Suppressor macrophage treated with lipopolysaccharide for 4 hours (primary cell): ENCODE measurements at places on chromosomes 6 and 20.

DNA sequence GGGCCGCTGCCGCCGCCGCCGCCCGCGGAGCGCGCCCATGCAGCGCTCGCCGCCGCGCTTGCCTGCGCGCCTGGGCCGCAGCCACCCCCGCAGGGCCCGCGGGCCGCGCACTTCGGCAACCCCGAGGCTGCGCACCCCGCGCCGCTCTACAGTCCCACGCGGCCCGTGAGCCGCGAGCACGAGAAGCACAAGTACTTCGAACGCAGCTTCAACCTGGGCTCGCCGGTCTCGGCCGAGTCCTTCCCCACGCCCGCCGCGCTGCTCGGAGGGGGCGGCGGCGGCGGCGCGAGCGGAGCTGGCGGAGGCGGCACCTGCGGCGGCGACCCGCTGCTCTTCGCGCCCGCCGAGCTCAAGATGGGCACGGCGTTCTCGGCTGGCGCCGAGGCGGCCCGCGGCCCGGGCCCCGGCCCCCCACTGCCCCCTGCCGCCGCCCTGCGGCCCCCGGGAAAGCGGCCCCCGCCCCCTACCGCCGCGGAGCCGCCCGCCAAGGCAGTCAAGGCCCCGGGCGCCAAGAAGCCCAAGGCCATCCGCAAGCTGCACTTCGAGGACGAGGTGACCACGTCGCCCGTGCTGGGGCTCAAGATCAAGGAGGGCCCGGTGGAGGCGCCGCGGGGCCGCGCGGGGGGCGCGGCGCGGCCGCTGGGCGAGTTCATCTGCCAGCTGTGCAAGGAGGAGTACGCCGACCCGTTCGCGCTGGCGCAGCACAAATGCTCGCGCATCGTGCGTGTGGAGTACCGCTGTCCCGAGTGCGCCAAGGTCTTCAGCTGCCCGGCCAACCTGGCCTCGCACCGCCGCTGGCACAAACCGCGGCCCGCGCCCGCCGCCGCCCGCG is 730 bp downstream of the INSM1 start:
- DNase-seq: peak; percentile 23

DNA sequence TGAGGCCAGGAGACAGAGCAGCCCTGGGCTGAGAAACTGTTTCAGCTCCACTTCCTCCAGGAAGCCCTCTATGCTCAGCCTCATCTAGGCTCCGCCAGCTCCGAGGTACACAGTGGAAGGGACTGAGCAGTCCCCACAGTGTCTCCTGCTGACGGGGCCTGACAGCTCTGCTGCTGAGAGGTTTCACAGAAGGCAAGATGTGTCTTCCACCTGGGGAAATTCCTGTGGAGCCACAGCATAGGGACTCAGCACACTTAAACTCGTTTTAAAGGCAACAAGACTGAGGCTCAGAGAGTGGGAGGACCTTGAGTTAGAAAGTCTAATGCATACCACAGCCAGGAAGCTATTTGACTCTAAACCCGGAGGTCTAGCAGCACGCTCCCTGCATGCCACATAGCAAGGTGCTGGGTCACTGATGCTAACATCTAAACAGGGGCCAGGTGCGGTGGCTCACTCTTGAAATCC is 6.8 kb downstream of the ADA start:
- DNase-seq: peak; percentile 14

- no peak for DNase-seq
These were observed 90.6 kb downstream of the ERMARD start for GRCh38 chr6:169841907-169842606.

DNA sequence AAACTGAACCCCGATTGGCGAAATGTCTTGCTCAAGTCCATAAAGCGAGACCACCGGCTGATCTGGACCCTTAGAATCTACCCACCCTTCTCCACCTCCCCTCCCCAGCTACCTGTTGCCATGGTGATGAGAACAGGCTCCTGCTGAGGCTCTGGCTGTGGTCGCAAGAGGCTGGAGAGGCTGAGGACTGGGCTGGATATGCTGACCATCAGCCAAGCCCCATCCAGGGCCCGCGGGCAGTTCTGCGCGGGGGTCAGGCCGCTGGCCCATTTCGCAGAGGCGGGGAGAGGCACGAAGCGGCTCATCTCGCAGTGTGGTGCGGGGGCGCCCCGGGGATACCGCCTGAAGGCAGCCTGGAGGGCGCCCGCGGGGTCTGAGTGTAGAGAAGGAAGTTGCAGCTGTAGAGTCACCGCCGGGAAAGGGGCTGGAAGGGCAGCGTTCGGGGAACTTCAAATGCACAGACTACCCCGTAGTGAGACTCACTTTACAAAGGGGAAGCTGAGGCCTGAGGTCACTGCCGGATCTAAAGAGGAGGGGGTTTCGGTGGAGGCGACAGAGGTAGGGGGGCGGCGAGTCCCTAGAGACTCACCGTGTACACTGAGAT is 671 bp downstream of the TAPBP start:
- peak; percentile 87 for DNase-seq

DNA sequence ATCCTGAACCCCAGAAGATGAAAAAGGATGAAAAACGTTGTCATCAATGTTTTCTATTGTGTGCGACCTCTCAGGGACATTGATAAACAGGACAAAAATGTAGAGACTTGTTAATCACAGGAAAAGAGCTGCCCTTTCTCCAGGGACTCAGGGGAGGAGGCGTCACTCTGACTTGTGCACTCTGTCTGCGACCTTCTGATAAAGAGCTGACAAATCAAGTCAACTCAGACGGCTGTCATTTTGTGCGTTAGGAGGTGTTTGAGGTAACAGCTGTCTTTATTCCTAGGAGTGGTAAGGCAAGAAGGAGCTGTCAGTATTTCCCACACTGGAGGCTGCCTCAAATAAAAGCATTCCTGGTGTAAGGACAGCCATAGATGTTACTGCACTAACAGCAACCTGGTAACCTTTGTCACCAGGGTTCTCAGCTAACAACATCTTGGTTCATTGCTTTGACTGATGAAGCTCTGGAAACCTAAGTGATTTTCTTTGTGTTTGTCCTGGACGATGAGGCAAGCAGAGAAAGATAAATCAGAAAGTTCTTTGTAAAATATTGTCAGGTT is 38.6 kb upstream of the NXT1 start:
- no peak for DNase-seq

DNA sequence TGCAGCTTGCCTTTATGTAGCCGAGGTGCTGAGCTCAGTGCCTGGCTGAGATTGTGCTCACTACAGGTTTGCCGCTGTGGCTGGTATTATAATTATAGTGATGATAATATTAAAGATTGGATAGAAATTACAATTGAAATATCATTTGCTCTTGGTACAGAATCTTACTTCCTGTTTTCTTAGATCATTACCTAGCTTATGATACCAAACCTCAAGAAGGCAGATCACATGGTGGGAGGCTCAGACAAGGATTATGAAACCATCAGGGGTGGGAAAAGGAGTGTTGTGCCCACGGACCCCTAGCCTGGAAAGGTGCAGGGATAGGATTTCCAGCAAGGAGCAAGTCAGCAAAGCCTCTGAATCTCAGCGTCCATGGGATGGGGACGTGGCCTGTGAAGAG is 70.6 kb downstream of the IGF2R start:
- no peak for DNase-seq

DNA sequence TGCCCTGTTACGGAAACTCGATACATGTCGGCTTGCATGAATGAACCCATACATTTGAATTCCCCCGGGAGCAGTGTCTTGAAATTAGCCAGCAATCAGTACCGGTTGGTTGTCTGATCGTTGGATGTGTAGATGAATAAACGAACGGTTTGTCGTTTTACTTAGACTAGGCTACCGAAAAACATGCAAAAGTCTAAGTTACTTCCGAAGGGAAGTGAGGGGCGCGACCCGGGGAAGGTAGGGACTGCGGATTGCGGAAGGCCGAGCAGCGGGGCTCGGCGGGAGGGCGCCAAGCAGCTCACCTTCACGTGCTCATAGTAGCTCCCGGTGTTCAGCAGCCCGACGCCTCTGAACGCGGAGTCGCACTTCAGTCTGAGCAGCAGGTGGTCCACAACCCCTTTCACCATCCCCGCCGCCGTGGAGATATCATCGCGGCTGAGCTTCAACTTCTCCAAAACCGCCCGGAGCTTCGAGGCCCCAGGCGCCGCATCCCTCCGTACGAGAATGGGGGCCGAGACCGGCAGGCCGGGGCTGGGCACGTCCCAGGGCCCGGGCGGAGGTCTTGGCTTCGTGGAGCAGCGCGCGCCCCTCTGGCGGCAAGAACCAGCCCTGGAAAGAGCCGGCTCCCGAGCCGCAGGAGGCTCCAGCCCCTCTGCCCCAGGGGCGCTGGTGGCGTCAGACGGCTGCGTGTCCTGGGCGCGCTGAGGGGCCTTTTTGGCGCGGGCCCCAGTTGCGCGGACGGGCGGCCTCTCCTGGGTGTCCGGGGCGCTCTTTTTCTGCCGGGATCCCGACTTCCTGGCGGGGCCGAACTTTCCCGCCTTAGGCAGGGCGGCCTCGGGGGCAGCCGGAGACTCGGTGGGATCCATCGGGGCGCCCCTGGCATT is 632 bp downstream of the CGAS start:
- DNase-seq: peak; percentile 53

DNA sequence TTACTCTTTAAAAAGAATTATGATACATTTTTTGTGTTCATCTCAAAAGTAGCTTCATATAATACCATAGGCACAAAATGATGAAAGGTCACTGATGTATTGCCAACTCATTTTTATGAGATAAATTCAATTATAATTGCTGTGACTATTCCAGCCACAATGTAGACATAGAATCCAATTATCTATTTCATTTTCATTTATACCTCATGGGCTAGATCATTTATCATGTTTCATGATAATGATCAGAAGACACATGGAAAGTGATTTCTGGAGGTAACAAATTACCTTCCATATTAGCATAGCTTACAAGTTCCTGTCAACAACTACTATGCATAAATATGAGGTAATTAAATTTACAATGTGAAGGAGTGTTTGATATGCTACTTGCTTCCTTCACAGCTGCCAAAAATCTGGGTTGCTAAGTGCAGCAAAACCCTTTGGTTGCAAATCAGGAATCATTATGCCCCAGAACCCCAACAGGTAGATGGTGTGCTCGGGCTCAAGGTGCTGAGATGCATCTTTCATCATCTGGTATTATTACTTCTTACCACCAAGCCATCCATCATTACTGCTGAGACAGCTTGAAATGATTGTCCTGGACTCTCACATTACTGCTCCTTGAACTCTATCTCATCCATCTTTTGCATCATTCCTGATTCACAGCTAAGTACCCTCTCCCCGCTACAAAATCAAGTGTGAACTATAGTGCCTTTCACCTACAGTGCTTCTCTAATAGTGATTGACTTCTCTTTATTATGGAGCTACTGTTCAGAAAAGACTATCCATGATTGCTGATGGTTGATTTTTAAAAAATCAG is 306.0 kb upstream of the THEMIS start:
- DNase-seq: no peak

DNA sequence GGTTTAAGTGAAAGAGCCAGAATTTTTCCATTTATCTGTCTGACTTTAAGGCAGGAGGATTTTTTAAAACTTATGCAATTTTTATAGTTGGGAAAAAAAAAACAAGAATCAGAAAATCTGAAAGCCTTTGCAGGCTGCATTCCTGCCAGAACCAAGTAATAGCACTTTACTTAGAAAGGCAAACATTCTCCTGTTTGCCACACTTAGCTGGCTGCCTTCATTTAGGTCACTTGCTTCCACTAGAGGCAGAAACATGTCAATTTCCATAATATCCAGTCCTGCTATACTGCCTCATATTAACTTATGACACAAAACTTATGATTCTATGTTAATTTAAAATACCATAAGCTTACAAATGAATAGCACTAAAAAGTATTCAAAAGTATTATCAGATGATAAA is 425.8 kb downstream of the FRK start:
- DNase-seq: no peak

GRCh38 chr6:33820243-33820642 is 16.4 kb upstream of the MLN start:
- DNase-seq: no peak

- DNase-seq: no peak
These were observed 18.4 kb downstream of the SERPINB1 start for GRCh38 chr6:2823104-2823850.

DNA sequence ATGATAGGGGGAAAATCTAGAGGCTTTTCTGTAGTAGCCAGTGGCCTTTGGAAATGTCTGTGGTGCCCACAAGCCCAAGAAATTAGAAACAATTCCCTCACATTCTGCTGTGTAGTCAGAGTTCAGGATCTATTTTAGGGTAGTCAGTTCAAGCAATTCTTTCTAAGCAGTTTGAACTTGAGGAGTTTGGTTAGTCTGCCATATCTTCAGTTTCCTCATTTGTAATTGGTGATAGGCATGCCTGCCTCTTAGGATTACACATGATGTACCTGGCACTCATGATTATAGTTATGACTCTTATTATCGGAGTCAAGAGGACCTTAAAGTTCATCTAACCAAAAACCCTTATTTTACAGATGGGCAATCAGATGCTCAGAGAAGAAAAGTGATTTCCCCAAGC is 21.2 kb upstream of the MEP1A start:
- peak; percentile 55 for DNase-seq

GRCh38 chr6:139068846-139069245 is 40.3 kb downstream of the ABRACL start:
- DNase-seq: no peak

- DNase-seq: no peak
These were observed 711.1 kb upstream of the EPHA7 start for GRCh38 chr6:94130478-94130877.

- DNase-seq: no peak
These were observed 56.4 kb upstream of the TPD52L1 start for GRCh38 chr6:125097186-125097585.

GRCh38 chr6:111114482-111114881 is 27.2 kb downstream of the SLC16A10 start:
- no peak for DNase-seq

DNA sequence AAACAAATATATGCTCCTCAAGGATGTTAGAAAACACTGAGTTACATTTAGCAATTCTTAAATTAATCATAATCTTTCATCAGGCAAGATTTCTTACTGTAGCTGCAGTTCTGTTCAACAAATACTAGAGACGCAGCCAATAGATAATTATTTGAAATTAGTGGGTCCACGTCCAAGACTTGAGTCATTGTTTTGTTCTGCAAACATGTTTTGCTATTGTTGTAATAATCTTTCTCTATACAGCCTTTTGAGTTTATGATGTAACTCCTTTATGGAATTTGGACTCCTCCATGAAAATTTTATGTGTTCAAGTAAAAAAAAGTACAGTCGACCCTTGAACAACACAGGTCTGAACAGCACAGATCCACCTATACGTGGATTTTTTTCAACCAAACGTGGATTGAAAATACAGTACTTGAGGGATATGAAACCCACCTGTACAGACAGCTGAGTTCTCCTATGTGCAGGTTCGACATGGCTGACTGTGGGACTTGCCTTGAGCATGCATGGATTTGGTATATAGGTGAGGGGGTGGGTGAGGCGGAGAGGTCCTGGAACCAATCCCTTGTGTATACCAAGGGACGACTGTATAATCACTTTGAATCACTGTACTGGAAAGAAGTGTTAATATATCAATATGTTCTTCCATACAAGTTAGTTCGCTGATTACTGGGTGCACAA is 41.3 kb upstream of the SLC22A16 start:
- no peak for DNase-seq

GRCh38 chr6:152776833-152777232 is 26.2 kb downstream of the VIP start:
- no peak for DNase-seq

GRCh38 chr6:99432877-99433276 is 7.8 kb upstream of the PNISR start:
- no peak for DNase-seq
